ENCODE measurements at places on chromosomes 4 and X.

- DNase-seq = no peak
Measured at GRCh38 chrX:152968193-152968592, 25.7 kb downstream of the PNMA5 start.

DNA sequence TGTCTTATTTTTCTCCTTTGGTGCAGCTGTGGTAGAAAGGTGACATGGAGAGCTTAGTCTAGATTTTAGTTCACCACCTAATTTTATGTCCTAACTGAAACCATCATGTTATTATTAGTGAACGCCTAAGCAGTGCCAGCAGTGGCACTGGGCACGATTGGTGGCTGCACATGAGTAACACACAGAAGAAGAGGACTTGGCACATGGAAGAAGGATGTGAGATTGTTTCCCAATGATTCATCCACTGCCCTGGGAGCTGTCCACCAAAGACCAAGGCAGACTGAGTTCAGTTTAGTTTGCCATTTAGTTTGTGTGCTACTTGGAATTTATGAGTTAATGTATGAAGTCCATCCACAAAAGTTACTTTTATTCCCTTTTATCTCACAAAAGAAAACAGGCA lies 68.1 kb upstream of the NAP1L5 start:
- no peak for DNase-seq

DNA sequence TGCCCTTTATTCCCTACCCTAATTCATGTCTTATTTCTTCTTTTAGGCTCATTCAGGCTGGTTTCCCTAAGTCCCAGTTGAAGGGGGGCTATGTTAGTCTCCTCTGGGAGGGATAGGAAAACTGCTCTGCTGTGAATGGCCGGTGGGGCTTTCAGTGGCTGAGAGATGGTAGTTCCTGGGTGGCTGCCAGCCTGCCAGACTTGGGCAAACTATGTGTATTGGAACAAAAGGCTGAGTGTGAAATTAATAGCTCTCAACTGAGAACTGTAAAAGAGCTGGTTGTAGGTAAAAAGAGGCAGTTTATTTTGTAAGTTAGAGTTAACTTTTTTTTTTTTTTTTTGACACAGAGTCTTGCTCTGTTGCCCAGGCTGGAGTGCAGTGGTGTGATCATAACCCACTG lies 28.8 kb downstream of the ARHGAP10 start:
- no peak for DNase-seq

DNA sequence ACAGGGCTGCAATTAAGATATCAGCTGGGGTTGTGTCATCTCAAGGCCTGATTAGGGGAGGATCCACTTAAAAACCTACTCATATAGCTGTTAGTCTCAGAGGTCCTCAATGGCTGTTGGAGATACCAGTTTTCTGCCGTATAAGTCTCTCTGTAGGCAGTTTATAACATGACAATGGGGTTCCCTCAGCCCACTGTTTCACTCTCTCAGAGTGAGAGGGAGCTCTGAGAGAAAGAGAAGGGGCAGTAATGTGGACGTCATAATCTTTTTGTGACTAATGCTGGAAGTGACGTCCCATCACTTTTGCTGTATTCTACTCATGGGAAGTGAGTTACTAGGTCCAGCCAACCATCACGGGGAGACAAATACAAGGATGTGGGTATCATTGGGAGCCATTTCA lies 70.3 kb downstream of the STIM2 start:
- no peak for DNase-seq

DNA sequence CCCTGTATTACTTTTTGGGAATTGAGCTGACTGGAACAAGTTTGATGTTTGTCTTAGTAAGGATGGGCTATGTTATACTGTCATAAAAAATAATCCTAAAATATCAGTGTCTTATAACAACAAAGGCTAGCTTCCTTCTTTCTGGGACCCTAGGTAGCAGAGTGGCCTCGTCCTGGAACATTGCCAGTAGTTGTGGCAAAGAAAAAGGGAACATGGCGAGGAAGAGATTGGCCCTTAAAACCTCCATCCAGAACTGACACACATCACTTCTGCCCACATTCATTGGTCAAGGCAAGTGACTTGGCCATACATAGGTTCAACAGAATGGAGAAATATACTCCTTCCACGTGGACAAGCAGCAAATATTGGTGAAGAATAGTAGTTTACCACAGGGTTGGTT lies 287.9 kb downstream of the PPP1R2C start:
- DNase-seq = no peak

GRCh38 chr4:7932287-7932686 lies 7.4 kb downstream of the AFAP1 start:
- DNase-seq = no peak

- DNase-seq = no peak
Measured at GRCh38 chr4:2412534-2412884, 5.9 kb downstream of the ZFYVE28 start.

GRCh38 chr4:174036111-174036510 lies 247.4 kb downstream of the FBXO8 start:
- no peak for DNase-seq

DNA sequence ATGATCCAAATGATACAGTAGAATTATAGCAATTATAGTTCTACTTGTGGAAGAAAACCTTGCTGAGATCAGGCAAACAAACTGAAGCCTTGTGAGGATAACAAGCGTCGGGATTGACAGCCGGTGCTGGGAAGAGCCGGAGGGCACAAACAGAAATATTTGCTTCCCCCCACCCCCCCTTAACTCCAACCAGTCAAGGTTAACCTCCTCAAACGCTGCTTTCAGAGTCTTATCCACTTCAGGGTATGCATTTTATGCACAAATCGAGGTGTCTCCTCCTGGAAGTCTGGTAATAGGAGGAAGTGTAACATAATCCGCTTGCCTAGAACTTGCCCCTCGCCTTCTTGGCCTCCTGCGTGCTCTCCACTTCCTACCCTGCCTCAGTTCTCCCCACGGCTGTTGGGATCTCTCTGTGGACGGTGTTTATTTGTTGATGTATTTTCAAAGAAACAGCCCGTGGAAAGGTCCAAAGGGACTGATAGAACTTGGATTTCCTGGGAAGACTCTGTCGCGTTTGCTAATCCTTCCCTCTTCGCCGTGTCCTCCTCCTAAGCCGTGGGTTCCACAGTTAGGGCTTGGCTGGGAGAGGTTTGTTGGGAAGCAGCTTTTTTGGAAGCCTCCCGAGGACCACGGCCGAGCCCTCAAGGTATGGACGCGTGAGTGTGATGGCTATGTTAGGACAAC lies 4.1 kb upstream of the ARX start:
- DNase-seq = no peak

DNA sequence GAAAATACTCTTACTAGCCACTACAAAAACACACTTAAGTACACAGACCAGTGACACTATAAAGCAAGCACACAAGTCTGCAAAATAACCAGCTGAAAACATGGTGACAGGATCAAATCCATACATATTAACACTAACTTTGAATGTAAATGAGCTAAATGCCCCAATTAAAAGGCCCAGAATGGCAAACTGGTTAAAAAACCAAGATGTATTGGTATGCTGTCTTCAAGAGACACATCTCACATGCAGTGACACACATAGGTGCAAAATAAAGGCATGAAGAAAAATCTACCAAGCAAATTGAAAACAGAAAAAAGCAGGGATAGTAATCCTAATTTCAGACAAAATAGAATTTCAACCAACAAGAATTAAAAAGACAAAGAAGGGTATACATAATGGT lies 10.9 kb downstream of the PF4 start:
- DNase-seq = no peak

GRCh38 chr4:113145147-113145518 lies 95.7 kb downstream of the ANK2 start:
- no peak for DNase-seq

- DNase-seq = peak; percentile 91
Measured at GRCh38 chr4:90317785-90318184, 190.6 kb downstream of the CCSER1 start.

DNA sequence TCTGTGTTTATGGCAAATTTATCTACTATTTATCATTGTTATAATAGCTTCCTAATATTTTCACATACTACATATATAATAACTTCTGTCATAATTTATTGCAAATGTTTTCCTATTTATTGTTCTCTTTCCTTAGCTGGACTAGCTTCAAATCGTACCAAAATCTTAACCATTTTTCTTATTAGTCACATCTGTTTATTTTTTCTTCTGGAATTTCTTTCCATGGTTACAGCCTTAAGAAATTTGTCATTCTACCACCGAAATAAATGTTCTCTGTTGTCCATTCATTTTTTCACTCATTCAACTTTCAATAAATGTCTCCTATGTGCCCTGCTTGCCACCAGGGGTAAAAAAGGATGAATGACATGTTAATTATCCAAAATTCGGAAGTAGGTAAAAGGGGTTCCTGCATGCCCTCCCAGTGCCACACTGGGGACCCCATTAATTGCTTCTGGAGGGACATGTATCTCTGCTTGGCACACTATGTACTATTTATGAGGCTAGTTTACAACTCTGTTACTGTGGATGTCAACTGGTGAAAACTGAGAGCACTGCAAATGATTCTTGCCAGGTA lies 182.1 kb downstream of the SH3KBP1 start:
- DNase-seq = no peak

- DNase-seq = no peak
Measured at GRCh38 chr4:77167866-77168265, 10.9 kb downstream of the CCNG2 start.

DNA sequence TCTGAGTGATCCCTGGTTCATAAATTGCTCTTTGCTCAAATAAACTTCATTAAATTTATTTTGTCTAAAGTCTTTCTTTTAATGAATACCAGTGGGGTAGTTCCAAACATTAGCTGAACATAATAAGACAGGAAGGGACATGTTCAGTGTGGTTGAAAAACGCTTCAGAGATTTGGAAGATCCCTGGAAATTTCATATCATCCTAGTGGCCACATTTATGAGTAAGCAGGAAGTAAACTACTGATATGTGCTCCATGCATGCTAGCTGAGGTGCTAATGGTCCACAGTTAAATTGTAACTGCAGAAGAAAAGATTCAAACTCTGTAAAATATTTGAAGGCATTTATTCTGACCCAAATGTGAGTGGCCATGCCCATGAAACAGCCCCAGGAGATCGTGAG lies 1328.7 kb downstream of the ADGRL3 start:
- no peak for DNase-seq
